HCT116 (cell line): ENCODE measurements at places on chromosomes 1 and 21. TPM values are rescaled to one million over a fixed set of nuclear protein-coding genes. Genes with fewer than 3 reads are reported as not detected.

The EFNA1 gene
- total RNA-seq: 19.7 TPM

GRCh38 chr1:205374210-205375078, 17.7 kb upstream of the KLHDC8A start:
- H3K4me1 ChIP-seq: peaks cover 39% of the 10 kb centered on the region
- no peaks in the 10 kb centered on the region for H3K27me3 ChIP-seq
- H3K27ac ChIP-seq: peak overlapping the region; percentile 45
- H3K36me3 ChIP-seq: no peaks in the 10 kb centered on the region

- H3K27me3 ChIP-seq: no peaks in the 10 kb centered on the region
- no peak overlapping the region for H3K4me3 ChIP-seq
- no peaks in the 10 kb centered on the region for H3K36me3 ChIP-seq
- no peaks in the 10 kb centered on the region for H3K4me1 ChIP-seq
- DNase-seq: no peak
These were observed 38.9 kb downstream of the WARS2 start for GRCh38 chr1:119101563-119101962.

The S100A11 gene
- 229 TPM for total RNA-seq

DNA sequence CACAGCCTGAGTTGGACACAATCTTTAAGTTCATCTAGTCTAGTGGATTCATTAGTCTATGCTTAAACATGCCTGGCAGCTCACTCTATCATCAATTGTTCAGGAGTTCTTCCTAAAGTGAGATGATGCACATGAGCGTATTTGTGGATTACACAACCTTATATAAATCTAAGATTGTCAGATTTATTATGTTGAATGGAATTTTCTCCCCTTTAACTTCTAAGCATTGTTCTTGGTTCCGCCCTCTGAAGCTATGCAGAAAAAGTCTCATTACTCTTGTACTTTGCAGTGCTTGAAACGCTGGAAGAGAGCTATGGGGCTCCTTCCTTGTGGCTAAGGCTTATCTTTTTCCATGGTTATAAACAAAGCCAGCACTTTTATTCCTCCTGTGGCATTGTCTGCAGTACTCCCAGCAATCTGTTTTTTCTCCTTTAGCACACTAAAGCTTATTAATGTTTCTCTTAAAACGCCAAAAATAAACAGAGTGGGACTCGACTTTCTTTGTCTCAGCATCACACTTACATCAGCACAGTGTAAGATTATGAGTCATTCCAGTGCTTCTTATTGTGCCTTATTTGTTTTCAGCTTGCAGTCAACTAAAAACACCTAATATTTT, 316.8 kb upstream of the CAMK1G start:
- no peak overlapping the region for H3K4me3 ChIP-seq
- no peak for DNase-seq
- no peaks in the 10 kb centered on the region for H3K36me3 ChIP-seq
- no peak overlapping the region for H3K27ac ChIP-seq
- H3K27me3 ChIP-seq: no peaks in the 10 kb centered on the region; the same call in 1 of the 2 replicates
- no peaks in the 10 kb centered on the region for H3K4me1 ChIP-seq

DNA sequence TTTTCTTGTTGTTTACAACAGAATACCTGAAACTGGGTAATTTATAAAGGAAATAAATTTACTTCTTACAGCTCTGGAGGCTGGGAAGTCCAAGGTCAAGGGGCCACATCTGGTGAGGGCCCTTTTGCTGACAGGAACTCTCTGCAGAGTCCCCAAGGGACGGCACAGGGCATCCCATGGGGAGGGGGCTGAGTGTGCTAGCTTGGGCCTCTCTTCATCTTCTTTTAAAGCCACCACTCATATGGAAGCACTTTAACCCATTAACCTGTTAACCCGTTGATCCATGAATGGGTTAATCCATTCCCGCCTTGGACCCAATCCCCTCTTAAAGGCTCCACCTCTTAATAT, 76.3 kb downstream of the OBSCN start:
- no peaks in the 10 kb centered on the region for H3K36me3 ChIP-seq
- DNase-seq: no peak
- no peak overlapping the region for H3K27ac ChIP-seq
- no peak overlapping the region for H3K4me3 ChIP-seq
- H3K27me3 ChIP-seq: no peaks in the 10 kb centered on the region

DNA sequence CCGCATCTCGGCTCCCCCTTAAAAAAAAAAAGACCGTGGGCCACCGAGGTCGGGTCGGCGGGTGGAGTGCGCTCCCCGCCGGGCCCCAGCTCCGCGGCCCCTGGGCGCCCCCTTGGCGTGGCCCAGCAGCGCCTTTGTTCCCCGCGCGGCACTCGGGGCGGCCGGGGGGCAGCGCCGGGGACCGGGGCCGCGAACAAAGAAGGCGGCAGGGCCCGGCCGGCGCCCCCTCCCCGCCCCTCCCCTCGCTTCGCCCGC, 571 bp downstream of the MARCKSL1 start:
- no peaks in the 10 kb centered on the region for H3K27me3 ChIP-seq
- DNase-seq: no peak
- H3K4me1 ChIP-seq: peaks cover 22% of the 10 kb centered on the region
- peak overlapping the region; percentile 70 for H3K27ac ChIP-seq

GRCh38 chr1:183096351-183096750, 73.1 kb downstream of the LAMC1 start:
- H3K36me3 ChIP-seq: no peaks in the 10 kb centered on the region
- H3K27ac ChIP-seq: no peak overlapping the region
- H3K4me3 ChIP-seq: no peak overlapping the region

GRCh38 chr1:162881590-162881989, 20.6 kb upstream of the CCDC190 start:
- no peak overlapping the region for H3K4me3 ChIP-seq
- no peaks in the 10 kb centered on the region for H3K36me3 ChIP-seq
- no peaks in the 10 kb centered on the region for H3K27me3 ChIP-seq
- DNase-seq: no peak
- no peak overlapping the region for H3K27ac ChIP-seq
- no peaks in the 10 kb centered on the region for H3K4me1 ChIP-seq

GRCh38 chr1:11026052-11026451, 13.6 kb downstream of the TARDBP start:
- no peaks in the 10 kb centered on the region for H3K27me3 ChIP-seq
- H3K4me1 ChIP-seq: no peaks in the 10 kb centered on the region
- H3K27ac ChIP-seq: no peak overlapping the region
- H3K4me3 ChIP-seq: no peak overlapping the region
- DNase-seq: no peak

- no peaks in the 10 kb centered on the region for H3K36me3 ChIP-seq
- H3K27ac ChIP-seq: no peak overlapping the region
- H3K4me3 ChIP-seq: no peak overlapping the region
- no peaks in the 10 kb centered on the region for H3K27me3 ChIP-seq
- H3K4me1 ChIP-seq: no peaks in the 10 kb centered on the region
- DNase-seq: no peak
These were observed 222.5 kb upstream of the CACYBP start for GRCh38 chr1:174777262-174777661.

GRCh38 chr1:27879374-27880082, 7.2 kb downstream of the THEMIS2 start:
- H3K4me1 ChIP-seq: peaks cover 9% of the 10 kb centered on the region
- H3K27me3 ChIP-seq: no peaks in the 10 kb centered on the region

GRCh38 chr21:37987668-37988067, 71.4 kb upstream of the KCNJ6 start:
- no peak overlapping the region for H3K4me3 ChIP-seq
- no peaks in the 10 kb centered on the region for H3K36me3 ChIP-seq
- no peak for DNase-seq
- H3K4me1 ChIP-seq: no peaks in the 10 kb centered on the region
- H3K27me3 ChIP-seq: no peaks in the 10 kb centered on the region

GRCh38 chr21:16377857-16378256, 648.1 kb downstream of the USP25 start:
- DNase-seq: no peak
- H3K27me3 ChIP-seq: no peaks in the 10 kb centered on the region
- no peaks in the 10 kb centered on the region for H3K4me1 ChIP-seq
- H3K36me3 ChIP-seq: no peaks in the 10 kb centered on the region
- no peak overlapping the region for H3K4me3 ChIP-seq
- H3K27ac ChIP-seq: no peak overlapping the region

The FOXD2 gene
- 1.9 TPM for total RNA-seq

GRCh38 chr1:25028587-25028906, 98.5 kb upstream of the RUNX3 start:
- no peak for DNase-seq
- H3K4me3 ChIP-seq: no peak overlapping the region
- no peaks in the 10 kb centered on the region for H3K36me3 ChIP-seq
- H3K27ac ChIP-seq: no peak overlapping the region

DNA sequence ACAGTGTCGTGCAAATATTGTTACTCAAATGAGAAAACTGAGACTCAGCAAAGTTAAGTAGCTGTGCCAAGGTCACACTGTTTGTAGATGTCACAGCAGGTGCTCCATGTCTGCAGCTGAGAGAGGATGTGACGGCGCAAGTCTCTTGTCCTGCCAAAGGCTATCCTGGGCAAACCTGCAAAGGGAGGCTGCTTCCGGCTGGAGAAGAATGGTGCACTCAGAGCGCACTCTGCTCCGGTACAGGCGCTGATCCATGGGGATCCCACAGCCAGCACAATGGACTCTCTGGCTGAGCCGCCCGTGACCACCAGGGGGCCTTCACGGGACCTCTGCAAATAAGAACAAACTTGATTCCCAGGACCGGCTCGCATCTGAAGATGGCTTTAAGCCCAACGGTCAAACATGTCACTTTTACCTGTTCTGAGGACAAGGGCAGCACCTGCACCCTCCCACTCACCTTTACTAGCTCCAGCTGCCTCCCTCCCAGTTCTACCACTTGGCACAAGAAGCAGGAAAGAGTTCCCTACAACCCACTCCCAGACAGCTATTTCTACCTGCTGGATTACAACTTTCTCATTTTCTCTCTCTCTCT, 21.9 kb downstream of the RD3 start:
- H3K27ac ChIP-seq: no peak overlapping the region
- no peak overlapping the region for H3K4me3 ChIP-seq
- no peaks in the 10 kb centered on the region for H3K27me3 ChIP-seq
- peaks cover 3% of the 10 kb centered on the region; the same call in 1 of the 2 replicates for H3K4me1 ChIP-seq

DNA sequence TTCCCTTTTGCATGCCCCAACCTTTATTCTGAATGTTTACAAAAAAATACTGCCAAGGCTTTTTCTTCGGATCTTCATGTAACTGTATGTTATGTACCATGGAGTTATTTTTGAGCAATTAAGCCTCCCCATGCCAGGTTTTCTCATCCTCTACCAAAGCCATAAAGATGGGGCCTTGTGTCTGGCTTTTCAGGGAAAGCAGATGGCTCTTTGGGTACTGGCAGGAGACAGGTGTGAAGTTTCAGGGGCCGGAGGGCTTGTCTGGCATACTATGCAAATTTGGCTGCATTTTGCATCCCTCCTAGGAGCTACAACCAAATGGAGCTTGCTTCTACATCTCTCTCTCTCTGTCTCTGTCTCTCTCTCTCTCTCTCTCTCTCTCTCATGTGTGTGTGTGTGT, 28.1 kb upstream of the PLXNA2 start:
- H3K27me3 ChIP-seq: peaks cover 92% of the 10 kb centered on the region
- H3K4me1 ChIP-seq: no peaks in the 10 kb centered on the region
- no peaks in the 10 kb centered on the region for H3K36me3 ChIP-seq
- no peak for DNase-seq
- no peak overlapping the region for H3K4me3 ChIP-seq

DNA sequence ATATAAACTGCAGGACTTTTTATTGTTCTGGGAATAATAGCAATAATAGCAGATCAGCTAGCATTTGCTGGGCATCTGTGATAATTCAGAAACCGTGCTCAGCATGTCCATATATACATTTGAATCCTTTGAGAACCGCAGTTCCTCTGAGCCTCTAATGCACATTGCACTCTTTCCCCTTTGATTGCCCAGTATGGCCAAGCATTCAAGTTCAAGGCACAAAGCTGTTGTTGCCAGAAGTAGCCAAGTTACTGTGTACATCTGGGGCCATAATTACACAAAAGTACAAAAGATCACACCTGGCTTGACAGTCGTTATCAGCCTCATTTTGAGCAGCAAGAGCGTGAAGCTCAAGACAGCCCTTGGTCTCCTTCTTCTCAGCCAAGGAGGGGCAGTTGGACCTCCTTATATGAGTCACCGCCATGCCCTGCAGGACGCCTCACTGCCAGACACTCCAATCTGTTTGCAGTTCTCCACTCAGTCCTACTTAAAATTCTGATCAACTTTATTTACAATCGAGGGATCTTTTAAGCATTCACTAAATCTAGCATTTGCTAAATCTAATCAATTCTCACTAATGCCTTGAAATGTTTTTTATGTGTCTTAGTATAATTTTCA, 216.0 kb downstream of the SLC35F3 start:
- H3K4me3 ChIP-seq: no peak overlapping the region
- H3K36me3 ChIP-seq: no peaks in the 10 kb centered on the region
- H3K4me1 ChIP-seq: peaks cover 4% of the 10 kb centered on the region; the same call in 1 of the 2 replicates
- H3K27me3 ChIP-seq: no peaks in the 10 kb centered on the region

DNA sequence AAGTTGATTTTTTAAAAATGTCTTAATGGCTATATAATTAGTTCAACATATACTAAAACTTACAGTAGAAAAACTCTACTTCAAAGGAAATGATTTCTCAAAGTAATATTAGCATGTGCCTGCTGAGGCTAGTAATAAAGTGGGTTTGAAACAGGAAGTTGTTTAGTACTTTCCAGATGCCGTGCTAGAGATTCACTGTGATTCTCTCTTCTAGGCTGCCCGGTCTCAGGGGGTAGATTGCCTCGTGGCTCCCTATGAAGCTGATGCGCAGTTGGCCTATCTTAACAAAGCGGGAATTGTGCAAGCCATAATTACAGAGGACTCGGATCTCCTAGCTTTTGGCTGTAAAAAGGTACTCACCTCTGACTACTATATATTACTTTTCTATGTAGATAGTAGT, 9.1 kb downstream of the EXO1 start:
- no peak overlapping the region for H3K4me3 ChIP-seq
- H3K27ac ChIP-seq: no peak overlapping the region
- H3K36me3 ChIP-seq: peaks cover 50% of the 10 kb centered on the region
- H3K4me1 ChIP-seq: no peaks in the 10 kb centered on the region

GRCh38 chr1:32224285-32224684, 2.1 kb downstream of the EIF3I start:
- H3K4me3 ChIP-seq: no peak overlapping the region
- H3K27ac ChIP-seq: no peak overlapping the region
- peaks cover 33% of the 10 kb centered on the region for H3K36me3 ChIP-seq

DNA sequence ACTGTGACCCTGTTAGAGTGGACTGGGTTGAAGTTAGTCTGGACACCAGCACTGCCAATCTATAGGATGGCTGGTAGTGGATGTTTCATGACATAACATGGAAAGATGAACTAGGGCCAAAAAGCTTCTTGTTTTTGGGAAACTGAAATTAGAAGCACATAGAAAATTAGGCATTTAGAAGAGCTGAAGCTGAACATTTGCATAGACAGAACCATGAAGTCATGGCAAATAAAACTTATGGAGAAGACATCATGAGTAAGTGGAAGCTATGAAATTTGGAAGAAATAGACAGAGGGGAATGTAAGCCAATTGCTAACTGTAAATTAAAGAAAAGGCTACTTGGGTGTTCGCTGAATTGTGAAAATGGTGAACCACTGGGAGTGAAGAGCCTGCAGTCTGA, 2.7 kb upstream of the S100A11 start:
- H3K4me3 ChIP-seq: no peak overlapping the region
- H3K27ac ChIP-seq: no peak overlapping the region
- no peaks in the 10 kb centered on the region for H3K36me3 ChIP-seq

The IVL gene
- not detected for total RNA-seq
